ENCODE measurements at places on chromosomes 11 and 22.

GRCh38 chr11:29634744-29635143 is 382.1 kb downstream of the KCNA4 start:
- no peak for DNase-seq

DNA sequence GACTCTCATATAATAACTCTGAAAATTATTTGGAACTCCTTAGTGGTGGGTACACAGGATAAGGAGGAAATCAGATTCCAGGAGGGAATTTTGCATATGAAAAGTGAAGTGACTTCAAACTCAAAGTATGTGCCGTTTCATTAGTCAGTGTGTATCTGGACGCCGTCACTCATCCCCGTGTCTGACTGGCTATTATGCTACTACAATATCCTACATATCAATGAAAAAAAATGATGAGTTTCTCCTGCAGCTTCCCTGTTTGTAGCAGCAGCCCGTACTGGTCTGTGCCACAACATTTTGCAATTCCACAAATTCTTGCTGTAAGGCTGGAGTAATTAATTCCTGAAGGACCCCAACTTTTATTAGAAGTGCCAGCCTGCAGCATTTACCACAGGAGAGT is 16.5 kb downstream of the WT1 start:
- DNase-seq = no peak

DNA sequence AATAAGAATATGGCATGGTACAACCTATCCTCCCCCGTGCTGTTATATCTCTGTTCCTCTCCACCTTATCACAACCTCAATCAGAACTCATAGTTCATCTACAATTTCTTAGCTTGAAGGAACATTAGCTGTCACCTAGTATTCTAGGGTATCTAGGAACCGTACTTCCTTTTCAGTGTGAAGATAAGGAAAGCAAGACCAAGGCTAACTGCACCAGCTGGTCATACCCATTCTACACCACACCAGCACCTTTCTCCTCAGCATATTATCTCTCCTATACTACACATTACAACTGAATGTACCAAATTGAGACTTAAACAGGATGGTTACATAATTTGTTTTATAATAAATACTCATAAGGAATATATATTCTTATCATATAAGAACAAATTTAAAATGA is 73.1 kb downstream of the ARHGAP32 start:
- no peak for DNase-seq

GRCh38 chr11:108875134-108875533 is 210.3 kb downstream of the DDX10 start:
- DNase-seq = no peak

- DNase-seq = no peak
Observed at GRCh38 chr11:74809801-74810200, 61.2 kb downstream of the RNF169 start.

DNA sequence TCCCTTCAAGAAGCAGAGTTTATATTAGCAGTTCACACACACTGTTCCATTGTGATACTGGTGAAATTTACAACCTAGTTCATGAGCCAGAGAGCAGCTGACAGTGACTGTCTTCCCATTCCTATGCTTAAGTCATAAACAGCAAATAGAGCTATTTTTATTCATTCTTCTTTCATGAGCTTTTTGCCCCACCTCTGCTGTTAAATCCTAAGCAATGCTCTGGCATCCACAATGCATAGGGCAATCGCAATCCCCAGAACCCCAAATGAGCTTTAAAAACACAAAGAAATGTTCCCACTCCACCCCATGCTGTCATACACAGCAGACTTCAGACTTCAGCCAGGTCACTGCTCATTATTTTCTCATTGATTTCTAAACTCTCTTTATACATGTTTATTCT is 307.5 kb downstream of the ETS1 start:
- no peak for DNase-seq
